Mesothelial cell of epicardium (in vitro differentiated cells): ENCODE measurements at places on chromosomes 5 and 9.

DNA sequence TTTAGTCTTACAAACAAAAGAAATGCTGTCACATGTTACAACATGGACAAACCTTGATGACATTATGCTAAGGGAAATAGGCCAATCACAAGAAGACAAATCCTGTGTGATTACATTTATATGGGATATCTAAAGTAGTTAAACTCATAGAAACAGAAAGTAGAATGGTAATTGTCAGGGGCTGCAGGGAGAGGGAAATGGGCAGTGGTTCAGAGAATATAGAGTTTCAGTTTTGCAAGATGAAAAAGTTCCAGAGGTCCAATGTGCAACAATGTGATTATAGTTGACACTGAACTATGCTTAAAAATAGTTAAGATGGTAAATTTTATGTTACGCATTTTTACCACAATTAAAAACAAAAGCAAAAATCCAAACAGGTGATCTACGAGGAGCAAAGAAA is 265.5 kb downstream of the NDUFS4 start:
- H3K27ac ChIP-seq = no peak overlapping the region
- DNase-seq = no peak
- no peaks in the 10 kb centered on the region for H3K4me1 ChIP-seq
- no peaks in the 10 kb centered on the region for H3K36me3 ChIP-seq
- H3K27me3 ChIP-seq = no peaks in the 10 kb centered on the region
- no peak overlapping the region for H3K4me3 ChIP-seq

- no peaks in the 10 kb centered on the region for H3K36me3 ChIP-seq
- no peak for DNase-seq
- H3K4me3 ChIP-seq = no peak overlapping the region
- peaks cover 76% of the 10 kb centered on the region for H3K27me3 ChIP-seq
- peaks cover 19% of the 10 kb centered on the region for H3K4me1 ChIP-seq
- no peak overlapping the region for H3K27ac ChIP-seq
Measured at GRCh38 chr9:90805006-90805996, 3.7 kb downstream of the SYK start.

- H3K27ac ChIP-seq = no peak overlapping the region
- no peaks in the 10 kb centered on the region for H3K4me1 ChIP-seq
- H3K36me3 ChIP-seq = peaks cover 32% of the 10 kb centered on the region
- no peak for DNase-seq
- H3K4me3 ChIP-seq = no peak overlapping the region
- H3K27me3 ChIP-seq = no peaks in the 10 kb centered on the region
Measured at GRCh38 chr5:5467737-5468136, 45.3 kb downstream of the ICE1 start.

- H3K27ac ChIP-seq = no peak overlapping the region
- H3K4me3 ChIP-seq = no peak overlapping the region
- no peaks in the 10 kb centered on the region for H3K4me1 ChIP-seq
- H3K36me3 ChIP-seq = no peaks in the 10 kb centered on the region
- H3K27me3 ChIP-seq = peaks cover 72% of the 10 kb centered on the region
Measured at GRCh38 chr5:158677470-158677838, 422.3 kb downstream of the EBF1 start.

DNA sequence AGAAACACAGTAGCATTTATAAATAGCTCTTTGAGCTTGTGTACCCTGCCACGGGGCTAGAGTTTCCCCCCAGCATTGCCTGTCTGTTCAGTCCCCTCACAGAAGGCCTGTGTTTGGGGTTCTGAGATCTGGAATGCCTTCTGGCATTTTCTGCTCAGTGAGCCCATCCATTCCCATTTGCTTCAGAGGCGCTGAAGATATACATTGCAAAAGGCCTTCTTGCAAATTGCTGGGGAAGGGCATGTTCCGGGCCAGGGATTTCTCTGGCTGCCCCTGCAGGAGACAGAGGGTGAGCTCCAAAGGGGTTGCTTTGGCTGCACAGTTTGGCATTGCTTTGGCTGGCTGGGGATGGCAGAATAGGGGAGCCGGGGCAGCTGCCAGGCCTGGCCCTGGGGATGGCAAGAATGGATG is 308.4 kb downstream of the MSX2 start:
- no peak for DNase-seq
- H3K27me3 ChIP-seq = peaks cover 24% of the 10 kb centered on the region
- no peak overlapping the region for H3K4me3 ChIP-seq
- no peaks in the 10 kb centered on the region for H3K36me3 ChIP-seq

DNA sequence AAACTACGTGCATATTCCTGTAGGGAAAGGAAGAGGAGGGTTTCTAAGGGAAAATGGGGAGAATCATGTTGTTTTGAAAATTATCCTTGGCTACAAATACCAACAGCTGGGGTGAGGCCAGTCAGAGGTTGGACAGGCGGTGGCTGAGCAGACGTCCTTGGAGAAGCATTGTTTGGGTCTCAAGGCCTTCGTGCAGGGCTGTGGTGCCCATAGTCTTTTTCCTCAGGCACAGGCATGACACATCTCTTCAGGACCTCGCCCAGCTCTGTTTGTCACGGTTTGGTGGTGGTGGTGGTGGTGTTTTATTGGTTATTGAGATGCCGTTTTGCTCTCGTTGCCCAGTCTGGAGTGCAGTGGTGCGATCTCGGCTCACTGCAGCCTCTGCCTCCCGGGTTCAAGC is 27.8 kb upstream of the EGFL7 start:
- H3K4me1 ChIP-seq = no peaks in the 10 kb centered on the region
- no peak overlapping the region for H3K4me3 ChIP-seq
- peaks cover 5% of the 10 kb centered on the region for H3K27me3 ChIP-seq
- no peaks in the 10 kb centered on the region for H3K36me3 ChIP-seq
- DNase-seq = no peak
- H3K27ac ChIP-seq = no peak overlapping the region

DNA sequence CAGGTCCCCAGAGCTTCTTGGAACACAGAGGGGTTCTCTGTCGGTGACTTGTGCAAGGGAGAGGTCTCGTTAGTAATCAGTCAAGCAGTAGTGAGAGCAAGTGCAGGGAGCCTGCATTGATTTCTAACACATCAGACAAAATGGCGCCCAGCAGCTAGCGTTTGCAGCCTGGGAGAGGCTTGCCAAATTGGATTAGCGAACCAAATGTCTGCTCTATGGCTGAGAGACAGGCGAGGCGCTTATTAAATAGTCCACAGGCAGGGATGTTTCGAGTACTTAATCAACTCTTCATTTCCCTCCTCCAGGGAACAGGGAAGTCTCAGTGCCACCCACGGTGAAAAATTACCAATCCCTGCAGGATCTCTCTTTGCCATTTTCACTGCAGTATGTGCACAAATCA is 131.4 kb upstream of the SHB start:
- H3K27me3 ChIP-seq = no peaks in the 10 kb centered on the region
- H3K4me3 ChIP-seq = no peak overlapping the region
- H3K4me1 ChIP-seq = peaks cover 26% of the 10 kb centered on the region
- peaks cover 6% of the 10 kb centered on the region for H3K36me3 ChIP-seq
- no peak overlapping the region for H3K27ac ChIP-seq
- DNase-seq = no peak

DNA sequence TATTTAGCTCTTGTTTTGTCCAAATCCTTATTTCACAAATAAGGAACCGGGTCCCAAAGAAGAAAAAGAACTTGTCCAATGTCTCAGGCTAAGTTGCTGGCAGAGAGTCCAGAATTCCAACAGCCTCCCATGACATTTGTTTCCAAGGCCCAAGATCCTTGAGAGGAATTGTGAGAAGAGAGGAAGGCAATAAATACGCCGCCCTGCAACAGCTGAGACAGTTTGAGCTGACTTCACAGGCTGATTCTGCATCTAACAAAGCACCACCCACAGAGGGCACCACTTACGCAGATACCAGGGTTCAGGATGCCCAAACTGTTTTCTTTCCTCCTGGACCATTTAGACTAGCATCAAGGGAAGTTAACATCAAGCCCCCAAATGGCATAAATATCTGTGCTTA is 211.3 kb downstream of the FAM114A2 start:
- H3K4me1 ChIP-seq = no peaks in the 10 kb centered on the region
- H3K27me3 ChIP-seq = peaks cover 28% of the 10 kb centered on the region
- no peak overlapping the region for H3K27ac ChIP-seq

DNA sequence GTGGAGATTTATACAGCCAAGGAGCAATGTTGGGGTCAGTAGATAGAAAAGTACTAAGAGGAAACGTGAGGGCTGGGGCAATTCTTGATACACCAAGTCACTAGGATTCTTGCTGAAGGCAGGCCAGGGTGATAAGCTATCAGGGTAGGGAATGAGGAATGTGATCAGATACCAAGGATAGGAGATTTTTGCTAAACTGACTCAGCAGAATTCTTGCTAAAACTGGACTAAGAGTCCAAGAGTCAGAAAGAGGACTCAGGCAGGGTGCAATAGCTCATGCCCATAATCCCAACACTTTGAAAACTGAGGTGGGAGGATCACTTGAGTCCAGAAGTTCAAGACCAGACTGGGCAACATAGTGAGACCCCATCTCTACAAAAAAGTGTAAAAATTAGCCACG is 71.7 kb downstream of the ENTREP1 start:
- no peak overlapping the region for H3K27ac ChIP-seq
- H3K36me3 ChIP-seq = no peaks in the 10 kb centered on the region
- DNase-seq = no peak
- H3K4me1 ChIP-seq = no peaks in the 10 kb centered on the region

DNA sequence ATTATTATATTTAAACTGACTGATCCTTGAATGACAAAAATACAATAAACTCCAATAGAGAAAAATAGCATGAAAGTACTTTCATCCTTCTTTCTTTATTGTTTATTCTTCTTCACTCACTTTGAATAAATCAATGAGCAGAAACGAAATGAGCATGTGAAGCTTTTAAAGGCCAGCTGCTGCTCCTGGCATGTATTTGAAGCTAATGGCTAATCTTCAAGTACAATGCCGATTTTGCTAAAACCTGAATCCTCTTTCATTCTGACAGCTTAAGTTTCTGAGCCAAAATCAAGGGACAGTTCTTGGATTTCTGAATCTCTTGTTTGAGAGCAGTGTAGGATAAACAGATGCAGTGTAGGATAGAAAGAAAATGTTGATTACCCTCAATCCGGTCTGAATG is 237.3 kb downstream of the CDH10 start:
- no peak overlapping the region for H3K27ac ChIP-seq
- DNase-seq = no peak
- H3K27me3 ChIP-seq = no peaks in the 10 kb centered on the region
- H3K36me3 ChIP-seq = no peaks in the 10 kb centered on the region
- no peaks in the 10 kb centered on the region for H3K4me1 ChIP-seq

DNA sequence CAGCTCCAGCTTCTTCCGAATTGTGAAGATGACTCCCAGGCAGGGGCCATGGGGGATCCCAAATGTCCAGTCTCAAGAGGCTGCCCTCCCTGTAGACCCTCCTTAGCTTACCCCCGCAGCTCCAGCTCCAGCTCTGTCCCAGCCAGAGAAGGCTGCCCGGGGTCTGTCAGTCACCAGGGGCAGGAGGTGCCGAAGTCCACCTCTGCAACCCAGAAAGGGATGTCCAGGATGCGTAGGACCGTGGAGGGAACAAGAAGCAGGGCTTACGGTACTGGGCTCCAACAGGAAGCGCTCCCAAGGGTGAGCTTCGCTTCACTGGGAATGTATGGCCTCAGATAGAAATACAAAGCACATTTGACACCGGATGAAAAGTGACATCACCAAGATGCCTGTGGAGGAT is 6.0 kb downstream of the IPPK start:
- peaks cover 1% of the 10 kb centered on the region for H3K36me3 ChIP-seq
- H3K4me1 ChIP-seq = peaks cover 17% of the 10 kb centered on the region
- H3K4me3 ChIP-seq = no peak overlapping the region
- no peak overlapping the region for H3K27ac ChIP-seq
- DNase-seq = no peak

DNA sequence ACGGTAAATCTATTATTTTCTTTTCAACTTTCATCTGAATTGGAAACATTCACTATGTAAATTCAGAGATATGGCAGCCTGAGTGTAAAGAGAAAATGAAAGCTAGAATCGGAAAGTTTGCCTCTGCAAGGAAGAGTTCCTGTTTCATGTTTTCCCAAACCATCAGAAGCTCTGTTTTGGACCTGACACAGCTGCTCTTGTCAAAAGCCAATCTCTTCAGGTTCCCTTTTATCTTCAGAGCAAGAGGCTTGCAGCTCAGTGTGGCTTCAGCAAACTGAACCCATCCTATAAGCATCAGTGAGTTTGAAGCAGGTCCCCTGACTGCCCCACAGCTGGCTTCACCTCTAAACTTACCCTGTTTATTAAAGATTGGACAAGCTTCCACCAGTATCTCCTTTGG is 1099.7 kb downstream of the DTWD2 start:
- no peaks in the 10 kb centered on the region for H3K27me3 ChIP-seq
- peak overlapping the region; percentile 26 for H3K27ac ChIP-seq
- H3K4me1 ChIP-seq = peaks cover 34% of the 10 kb centered on the region
- H3K36me3 ChIP-seq = no peaks in the 10 kb centered on the region
- DNase-seq = no peak
- H3K4me3 ChIP-seq = no peak overlapping the region

DNA sequence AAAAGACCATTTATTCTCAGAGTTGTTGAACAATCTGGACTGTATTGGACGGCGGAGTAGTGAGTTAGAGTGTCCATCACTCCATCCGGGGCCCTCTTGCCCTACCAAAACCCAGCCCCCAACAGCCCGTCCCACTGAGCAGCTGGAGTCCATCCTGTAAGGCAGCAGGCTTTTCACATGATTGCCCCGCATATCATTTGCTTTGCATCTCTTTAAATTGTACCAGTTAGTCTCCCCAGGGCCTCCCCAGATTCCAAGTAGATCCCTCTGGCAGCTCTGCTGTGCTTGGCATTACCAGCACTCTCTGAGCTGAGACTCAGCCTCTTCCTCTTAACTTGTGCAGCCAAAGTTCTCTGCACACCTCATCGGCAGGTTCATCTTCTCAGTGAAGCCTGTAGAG is 48.6 kb upstream of the ADCY2 start:
- no peaks in the 10 kb centered on the region for H3K27me3 ChIP-seq
- no peaks in the 10 kb centered on the region for H3K4me1 ChIP-seq
- no peak for DNase-seq
- no peaks in the 10 kb centered on the region for H3K36me3 ChIP-seq
- no peak overlapping the region for H3K4me3 ChIP-seq

GRCh38 chr9:35107297-35108290 is 4.7 kb upstream of the STOML2 start:
- H3K4me1 ChIP-seq = peaks cover 34% of the 10 kb centered on the region
- no peak for DNase-seq
- no peak overlapping the region for H3K27ac ChIP-seq
- H3K36me3 ChIP-seq = peaks cover 10% of the 10 kb centered on the region
- H3K27me3 ChIP-seq = no peaks in the 10 kb centered on the region

- no peak overlapping the region for H3K4me3 ChIP-seq
- peaks cover 4% of the 10 kb centered on the region for H3K4me1 ChIP-seq
- no peak overlapping the region for H3K27ac ChIP-seq
- H3K36me3 ChIP-seq = no peaks in the 10 kb centered on the region
- DNase-seq = no peak
Measured at GRCh38 chr5:148208226-148208625, 5.4 kb downstream of the SPINK6 start.
